ENCODE measurements at places on chromosomes 6 and 20.
A peak's percentile ranks its signal among the peaks of the same experiment; 100 is the strongest.

- DNase-seq = peak; percentile 61
Observed at GRCh38 chr20:43840382-43841070, 74.1 kb upstream of the TOX2 start.

DNA sequence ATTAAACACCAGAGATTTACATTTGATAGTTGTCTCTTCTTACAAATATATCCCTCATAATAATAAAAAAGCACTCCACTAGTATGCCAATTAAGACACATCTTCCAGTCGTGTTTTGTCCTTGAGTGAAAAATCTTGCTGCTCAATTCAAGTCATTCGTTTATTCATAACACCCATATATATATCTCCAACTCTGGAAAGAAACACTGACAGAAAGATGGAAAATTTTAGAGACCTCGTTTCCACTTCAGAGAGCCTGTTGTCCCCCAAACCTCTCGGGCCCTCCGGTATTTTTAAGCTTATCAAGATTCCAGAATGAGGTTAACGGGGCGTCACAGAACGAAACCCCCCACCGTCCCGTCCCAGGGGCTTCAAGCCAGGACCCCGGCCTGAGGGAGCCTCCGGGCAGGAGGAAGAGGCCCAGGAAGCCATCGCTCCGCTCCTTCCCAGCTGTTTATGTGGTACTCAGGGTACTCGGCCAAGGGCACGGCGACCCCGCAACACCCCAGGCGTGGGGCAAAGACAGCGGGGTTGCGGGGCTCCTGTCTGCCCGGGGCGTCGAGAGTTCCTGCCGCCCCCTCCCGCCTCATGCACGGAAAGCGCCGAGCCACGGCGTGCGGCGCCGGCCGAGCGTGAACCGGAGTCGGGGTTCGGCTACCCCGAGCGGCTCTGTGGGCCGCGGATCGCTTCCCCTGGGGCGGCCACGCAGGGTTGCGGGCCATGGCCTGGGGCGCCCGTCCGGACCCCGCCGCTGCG, 623 bp upstream of the SNX9 start:
- no peak for DNase-seq

DNA sequence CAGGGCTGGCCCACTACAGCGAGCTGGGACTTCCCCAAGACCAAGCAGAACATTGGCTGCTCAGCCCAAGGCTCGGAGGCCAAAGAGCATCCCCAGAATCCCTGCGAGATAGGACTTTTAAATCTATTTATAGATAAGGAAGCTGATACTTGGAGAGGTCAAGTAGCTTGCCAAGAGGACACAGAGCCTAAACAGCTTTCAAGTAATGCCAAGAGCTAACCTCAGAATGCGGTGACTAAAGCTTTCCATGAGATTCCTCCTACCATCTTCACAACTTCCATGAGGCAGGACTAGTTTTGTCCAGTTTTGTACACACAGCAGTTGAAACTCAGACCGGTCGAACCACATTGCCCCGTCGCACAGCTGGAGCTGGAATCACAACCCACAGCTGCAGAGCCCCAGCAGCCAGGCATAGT, 168.1 kb upstream of the TOP1 start:
- DNase-seq = peak; percentile 26

DNA sequence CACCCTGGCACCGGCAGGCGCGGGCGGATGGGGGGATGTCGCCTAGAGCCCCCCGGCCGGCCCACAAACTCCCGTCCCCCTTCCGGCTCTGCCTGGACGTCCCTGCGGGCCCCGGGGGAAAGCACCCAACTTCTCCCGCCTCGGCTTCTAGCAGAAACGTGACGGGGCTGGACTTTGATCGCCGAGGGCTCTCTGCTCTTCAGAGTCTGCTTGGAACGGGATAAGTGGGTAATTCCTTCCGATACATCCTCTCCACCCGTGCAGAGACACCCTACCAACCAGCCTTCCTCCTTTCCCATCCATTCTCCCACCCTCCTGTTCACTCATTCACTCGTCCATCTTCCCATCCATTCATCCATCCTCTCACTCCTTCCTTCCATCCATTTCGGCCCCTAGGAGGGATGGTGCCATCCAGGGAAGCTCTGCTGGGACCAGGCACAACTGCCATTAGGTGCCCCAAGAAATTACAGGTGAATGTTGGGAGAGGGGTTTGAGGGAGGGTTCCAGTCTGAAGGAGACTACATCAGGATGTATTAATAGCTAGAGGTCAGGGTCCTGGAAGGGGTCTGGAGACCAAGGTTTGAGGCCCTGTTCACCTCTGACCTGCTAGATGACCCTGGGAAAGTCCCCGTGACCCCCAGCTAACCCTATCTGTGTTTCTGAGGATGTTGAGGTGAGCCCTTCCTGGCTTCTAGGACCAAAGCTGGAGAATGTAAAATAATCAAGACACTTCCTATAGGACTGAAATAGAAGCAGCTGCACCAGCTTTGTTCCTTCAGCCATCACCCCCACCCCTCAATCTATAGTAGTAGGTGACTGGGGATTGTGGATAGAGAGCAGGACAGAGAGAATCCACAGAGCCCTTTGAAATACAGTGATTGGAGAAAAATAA, 538 bp downstream of the TTLL9 start:
- DNase-seq = no peak

DNA sequence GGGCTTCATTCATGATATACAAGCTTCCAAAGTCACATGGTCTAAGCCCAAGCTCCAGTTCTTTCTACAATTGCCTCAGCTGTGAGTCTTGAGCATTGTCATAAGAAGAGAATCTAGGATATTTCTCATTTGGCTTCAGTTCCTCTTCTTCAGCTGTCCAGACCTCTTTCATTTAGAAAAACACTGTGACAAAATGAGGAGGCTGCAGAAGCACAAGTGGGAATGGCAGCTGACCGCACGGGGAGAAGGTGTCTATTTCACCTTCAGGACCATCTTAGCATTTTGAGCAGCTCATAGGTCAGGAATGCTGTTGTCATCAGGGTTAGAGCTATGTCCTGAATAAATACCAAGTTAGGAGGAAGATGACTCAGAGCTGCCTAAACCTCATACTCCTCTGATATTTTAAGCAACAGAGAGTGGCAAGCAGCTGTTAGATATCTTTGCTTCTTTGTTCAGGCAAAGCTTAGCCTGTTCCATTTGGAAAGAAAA, 390.1 kb upstream of the CITED2 start:
- DNase-seq = peak; percentile 33

Data from ELF-1 (cell line).